ENCODE measurements at places on chromosomes 11 and 22.
A peak's percentile ranks its signal among the peaks of the same experiment; 100 is the strongest.

DNA sequence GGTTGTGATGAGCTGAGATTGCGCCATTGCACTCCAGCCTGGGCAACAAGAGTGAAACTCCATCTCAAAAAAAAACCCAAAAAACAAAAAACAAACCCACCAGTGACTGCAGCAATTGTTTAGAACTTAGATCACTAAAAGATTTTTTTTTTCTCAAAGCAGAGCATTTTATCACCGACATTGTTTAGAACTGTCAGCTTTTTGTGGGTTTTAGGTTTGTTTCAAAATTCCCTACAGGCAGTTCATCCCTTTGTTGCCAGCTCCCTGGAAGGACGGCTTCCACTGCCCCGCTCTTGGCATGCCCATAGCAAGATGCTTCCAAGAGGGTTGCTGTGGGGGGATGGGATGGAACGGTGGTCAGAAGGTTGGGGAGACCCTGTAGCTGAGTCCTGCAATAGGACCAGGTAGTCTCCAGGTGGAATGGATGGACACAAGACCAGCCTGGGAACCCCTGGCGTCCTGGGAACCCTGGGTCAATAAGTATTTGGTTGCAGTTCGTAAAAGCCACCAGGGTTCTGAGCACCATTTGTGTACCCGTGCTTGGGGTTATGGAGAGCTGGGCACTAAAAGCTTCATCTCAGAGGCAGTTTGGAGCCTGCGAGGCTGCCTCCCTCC, 46.7 kb downstream of the TSPAN18 start:
- DNase-seq, result no peak

- DNase-seq, result peak; percentile 34
Measured at GRCh38 chr11:45771566-45772448, 33.1 kb upstream of the SLC35C1 start.

- no peak for DNase-seq
Measured at GRCh38 chr11:82720267-82721065, 13.2 kb downstream of the FAM181B start.

GRCh38 chr22:17410576-17410975, 41.3 kb downstream of the CECR2 start:
- DNase-seq, result no peak

GRCh38 chr22:23772649-23773473, at the start of gene MMP11:
MMP11 (plus strand) TSS chr22:23772849; CDS start chr22:23772871, 22 bp downstream.
- DNase-seq, result peak; percentile 38

DNA sequence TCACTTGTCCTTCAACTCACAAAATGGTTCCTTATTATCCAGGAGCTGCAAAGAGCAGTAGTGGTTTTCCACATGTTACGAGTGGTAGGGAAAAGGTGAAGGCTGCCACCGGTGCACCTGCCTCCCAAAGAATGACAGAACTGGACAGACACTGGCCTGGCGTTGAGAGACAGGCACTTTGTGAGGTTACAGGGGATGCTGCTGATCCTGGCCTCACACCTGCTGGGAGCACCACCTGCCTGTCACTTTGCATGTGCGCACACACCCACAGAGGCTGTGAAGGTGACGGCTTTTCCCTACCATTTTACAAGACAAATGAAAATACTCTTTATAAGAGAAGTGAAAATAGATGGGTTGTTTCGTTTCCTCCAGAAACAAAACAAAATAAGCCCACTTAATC, 175.3 kb upstream of the B3GAT1 start:
- no peak for DNase-seq

GRCh38 chr11:61352038-61352437, 9.6 kb downstream of the CYB561A3 start:
- no peak for DNase-seq

- peak; percentile 47 for DNase-seq
Measured at GRCh38 chr22:40176921-40177737, 596 bp upstream of the TNRC6B start.

DNA sequence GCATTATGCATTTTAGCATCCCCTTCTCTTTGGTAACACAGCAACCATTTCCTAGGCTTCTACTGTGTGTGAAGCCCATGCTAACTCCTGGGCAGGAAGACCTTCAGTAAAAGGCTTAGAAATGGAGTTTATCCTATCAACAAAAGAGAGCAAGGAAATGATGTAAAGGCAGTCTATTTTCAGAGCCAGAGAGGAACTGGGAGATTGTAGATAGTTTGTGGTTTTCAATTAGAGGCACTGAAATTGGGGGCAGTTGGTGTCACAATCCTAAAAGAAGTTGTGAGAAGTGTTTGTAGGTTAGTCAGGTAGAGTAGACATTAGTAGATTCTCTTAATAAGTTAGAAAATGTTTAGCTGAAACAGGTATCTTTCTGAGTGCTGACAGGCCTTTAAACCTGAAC, 7.1 kb downstream of the ACAD8 start:
- no peak for DNase-seq

DNA sequence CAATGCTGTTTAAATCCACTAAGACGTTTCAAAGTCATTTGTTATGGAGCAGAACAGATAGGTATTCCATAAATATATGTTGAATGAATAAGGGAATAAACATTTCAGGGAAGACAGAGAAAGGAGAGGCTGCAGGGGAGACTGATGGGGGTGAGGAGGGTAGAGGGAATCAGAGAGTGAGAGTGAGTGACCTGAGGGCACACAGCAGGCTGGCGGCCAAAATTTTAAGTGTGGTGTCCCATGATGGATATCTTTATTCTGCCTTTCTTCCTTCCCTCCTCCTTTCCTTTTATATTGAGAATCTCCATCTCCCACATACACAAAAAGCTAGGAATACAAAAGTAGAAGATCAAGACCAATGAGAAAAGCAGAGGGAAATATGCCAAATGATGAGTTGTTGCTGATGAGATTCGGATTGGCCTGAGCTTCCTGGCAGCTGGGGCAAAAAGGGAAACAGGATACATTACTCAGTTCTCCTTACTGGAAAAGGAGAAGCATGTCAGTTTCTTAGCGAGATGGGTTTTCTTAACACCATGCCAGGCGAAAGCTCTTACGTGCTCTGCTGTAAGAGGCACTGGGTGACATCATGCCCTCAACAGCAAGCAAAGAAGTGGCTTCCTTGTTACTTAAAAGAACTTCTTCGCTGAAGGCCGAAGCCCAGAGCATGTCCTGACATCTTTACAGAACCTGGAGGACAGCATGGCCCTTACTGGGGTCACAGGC, 11.2 kb upstream of the CYTH4 start:
- DNase-seq, result no peak

DNA sequence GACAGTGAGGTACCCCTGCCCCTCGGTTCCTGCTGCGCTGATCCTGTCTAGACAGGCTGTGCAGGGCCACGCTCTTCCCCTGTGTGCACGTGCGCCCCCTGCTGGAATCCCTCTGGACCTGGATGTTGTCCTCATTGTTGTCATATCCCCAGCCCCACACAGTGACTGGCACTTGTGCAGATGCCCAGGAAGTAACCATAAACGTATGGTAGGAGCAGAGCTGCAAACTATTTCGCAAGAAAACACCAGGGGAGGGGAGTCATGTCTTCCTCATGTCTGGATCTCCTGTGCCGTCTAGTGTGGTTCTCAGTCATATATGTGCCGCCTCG, 114.7 kb downstream of the CRYBB2 start:
- no peak for DNase-seq

DNA sequence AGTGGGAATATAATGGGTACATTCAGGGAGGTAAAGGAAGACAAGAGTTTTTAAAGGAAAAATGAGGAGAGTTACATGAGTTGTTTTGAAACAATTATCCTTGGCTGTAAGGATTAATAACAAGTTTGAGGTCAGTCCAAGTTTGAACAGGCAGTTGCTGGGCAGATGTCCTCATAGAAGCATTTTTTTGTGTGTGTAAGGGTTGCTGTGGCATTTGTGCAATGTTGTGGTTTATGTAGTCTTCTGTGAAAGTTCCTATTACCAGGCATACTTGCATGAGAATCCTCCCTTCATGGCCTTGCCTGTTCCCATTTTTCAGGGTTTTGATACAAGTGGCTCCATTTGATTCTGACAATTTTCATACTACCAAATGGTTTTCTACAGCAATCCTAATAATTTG, 400.2 kb downstream of the KCNA4 start:
- DNase-seq, result no peak

DNA sequence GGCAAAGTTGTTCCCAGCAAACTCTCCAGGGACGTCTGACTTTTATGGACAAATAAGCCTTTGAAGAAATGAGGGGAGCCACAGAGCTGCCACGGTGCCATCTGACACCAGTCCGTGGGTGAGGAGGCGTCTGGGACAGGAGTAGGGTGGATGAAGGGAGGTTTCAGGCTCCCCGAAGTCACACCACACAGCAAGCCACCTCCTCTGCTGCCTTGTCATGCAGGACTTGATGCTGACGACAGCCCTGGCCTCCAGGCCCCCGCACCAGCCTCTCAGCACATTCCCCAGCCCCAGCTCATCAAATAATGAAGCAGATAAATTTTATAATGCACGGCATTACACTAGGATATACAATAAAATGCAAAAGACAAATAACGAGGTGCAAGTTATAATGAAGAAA, 156.5 kb downstream of the CEP164 start:
- DNase-seq, result no peak

DNA sequence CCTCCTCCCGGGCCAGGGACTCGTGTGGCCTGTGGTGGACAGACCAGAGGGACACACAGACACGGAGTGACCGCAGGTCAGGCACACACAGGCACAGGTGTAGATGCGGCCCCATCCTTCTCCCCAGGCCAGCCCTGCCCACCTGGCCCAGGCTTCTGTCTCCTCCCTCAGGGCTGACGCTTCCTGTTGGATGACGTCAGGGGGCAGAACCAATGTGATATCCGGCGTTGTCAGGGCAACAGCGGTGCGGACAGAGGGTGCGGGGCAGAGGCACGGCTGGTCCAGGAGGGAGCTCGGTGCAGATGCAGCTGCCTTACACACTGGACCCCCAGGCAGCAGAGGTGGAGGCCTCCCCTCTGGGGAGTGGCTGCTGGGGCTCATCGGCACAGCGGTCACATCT, 2.9 kb upstream of the TUBGCP6 start:
- no peak for DNase-seq

GRCh38 chr11:8593455-8593854, 573 bp downstream of the STK33 start:
- DNase-seq, result no peak

GRCh38 chr11:69656536-69657455, 15.8 kb downstream of the CCND1 start:
- no peak for DNase-seq

- DNase-seq, result no peak
Measured at GRCh38 chr11:6320411-6321155, at the start of gene CAVIN3. CAVIN3 (minus strand) TSS chr11:6320501; CDS start chr11:6320476, 25 bp downstream.

GRCh38 chr11:119726150-119726553, 2.8 kb downstream of the NECTIN1 start:
- DNase-seq, result no peak

DNA sequence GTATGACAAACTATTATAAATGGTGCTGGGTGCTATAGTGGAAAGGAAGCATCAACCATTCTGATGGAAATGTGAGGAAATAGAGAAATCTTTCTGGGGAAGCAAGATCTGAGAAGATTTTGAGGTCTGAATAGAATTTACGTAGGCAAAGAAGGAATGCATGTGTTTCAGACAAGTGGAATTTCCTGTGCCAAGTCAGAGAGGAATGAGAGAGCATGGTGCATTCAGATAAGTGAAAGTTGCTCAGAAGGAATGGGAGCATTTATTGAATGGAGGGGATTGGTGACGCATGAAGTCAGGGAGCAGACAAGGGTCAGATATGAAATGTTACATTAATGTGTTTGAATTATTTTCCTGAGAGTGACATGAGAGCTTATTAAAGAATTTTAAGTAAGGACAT, 725.5 kb downstream of the METTL15 start:
- no peak for DNase-seq

GRCh38 chr22:50089682-50090411, at the start of gene MOV10L1:
MOV10L1 (plus strand) TSS chr22:50090006; CDS start chr22:50090089, 83 bp downstream.
- no peak for DNase-seq
